Activated CD8-positive, alpha-beta memory T cell treated with anti-CD3 and anti-CD28 coated beads, Interleukin-2, amount 50 U/mL, for 48 hours (primary cell): ENCODE measurements at places on chromosomes 1 and 21.

DNA sequence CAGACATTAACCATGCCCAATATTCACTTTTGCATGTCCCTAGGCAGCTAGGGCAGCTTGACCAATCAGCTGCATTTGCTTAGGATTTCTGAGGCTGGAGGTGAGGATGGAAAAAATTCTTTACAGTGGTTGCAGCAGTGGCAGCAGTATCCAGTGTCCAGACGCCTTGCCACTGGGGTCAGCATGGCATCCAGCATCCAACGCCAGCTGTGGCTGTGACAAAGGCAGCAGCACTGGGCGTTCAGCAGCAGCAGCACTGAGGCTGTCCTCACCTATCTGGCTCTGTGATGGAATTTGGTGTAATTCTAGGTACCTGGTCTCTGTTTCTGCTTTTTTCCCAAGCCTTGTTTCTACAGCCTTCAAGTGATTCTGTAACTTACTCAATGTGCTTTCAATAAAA is 15.5 kb downstream of the RHBDL2 start:
- DNase-seq = no peak

- DNase-seq = no peak
Measured at GRCh38 chr1:78652019-78652560, 2.5 kb downstream of the IFI44 start.

GRCh38 chr1:67960766-67961165 is 89.7 kb downstream of the DIRAS3 start:
- no peak for DNase-seq

DNA sequence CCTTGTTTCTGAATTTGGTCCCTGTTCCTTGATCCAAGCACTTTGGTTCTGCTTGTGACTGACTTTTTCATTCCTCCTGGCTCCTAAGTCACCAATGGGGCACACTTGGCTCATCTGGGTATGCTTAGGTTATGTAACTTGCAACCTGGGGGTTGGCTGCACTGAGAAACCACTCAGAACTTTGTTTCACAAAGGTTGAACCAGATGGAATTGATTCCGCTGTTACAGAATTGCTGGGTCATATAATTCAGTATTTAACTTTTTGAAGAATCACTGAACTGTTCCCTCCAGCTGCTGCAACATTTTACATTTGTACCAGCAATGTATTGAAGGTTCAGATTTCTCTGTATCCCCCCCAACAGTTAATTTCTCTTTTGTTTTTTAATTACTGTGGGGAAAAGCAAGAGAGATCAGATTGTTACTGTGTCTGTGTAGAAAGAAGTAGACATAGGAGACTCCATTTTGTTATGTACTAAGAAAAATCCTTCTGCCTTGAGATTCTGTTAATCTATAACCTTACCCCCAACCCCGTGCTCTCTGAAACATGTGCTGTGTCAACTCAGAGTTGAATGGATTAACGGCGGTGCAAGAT is 9.6 kb upstream of the NVL start:
- DNase-seq = no peak

DNA sequence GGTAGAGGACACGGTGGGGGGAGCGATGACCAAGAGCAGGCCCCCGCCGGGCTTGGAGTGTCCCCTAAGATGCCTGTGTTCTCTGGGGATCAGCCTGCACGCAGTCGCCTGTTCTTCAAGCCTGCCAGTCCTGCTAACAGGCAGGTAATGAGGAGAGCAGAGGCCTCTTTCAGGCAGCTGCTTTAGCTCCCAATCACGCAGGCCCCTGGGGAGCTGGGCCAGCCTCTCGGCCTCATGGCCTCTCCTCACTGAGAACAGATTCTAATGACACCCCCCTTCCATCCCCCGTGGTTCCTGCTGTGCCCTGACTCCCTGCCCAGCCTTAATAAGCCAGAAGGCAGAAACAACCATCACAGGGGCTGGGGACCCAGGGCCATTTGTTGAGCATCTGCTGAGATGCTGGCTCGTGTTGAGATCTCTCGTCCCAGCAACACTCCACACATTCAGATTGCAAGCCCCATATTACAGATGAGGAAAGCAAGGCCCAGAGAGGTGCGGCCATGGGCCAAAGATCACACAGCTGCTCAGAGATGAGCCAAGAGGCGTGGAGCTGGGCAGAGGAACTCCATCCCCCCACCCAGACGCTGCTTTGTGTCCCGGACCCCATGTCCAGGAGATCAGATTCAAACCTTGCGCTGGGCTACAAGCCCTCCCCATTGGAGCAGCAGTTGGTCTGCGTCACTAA is 71.6 kb upstream of the CASZ1 start:
- DNase-seq = no peak

DNA sequence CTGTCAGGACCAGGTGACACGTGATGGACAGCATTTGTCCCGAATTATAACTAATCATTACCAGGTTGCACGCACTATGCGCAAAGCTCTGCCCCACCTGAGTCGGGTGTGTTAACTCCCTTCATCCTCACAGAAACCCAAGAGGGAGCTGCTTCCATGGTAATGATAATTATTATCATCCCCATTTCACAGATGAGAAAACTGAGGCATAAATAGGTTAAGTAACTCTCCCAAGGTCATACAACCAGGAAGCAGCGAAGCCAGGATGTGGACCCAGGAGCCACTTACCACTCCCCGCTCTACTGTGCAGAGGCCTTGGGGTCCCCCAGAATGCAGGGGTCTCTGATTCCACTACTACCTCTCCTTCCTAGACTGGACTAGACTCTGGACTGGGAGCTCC is 76.7 kb upstream of the TARDBP start:
- no peak for DNase-seq

DNA sequence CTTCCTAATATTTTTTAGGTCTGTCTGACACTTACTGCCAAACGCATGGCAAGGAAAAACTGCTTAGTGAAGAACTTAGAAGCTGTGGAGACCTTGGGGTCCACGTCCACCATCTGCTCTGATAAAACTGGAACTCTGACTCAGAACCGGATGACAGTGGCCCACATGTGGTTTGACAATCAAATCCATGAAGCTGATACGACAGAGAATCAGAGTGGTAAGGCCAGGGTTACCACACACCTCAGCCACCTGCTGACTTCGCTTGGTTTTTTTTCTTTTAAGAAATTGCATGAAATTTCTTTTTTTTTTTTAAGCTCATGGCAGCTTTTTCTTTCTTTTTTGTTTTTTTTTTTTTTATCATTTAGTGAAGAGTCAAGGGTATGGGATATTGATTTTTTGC is 17.2 kb downstream of the ATP1A1 start:
- DNase-seq = peak; percentile 65

DNA sequence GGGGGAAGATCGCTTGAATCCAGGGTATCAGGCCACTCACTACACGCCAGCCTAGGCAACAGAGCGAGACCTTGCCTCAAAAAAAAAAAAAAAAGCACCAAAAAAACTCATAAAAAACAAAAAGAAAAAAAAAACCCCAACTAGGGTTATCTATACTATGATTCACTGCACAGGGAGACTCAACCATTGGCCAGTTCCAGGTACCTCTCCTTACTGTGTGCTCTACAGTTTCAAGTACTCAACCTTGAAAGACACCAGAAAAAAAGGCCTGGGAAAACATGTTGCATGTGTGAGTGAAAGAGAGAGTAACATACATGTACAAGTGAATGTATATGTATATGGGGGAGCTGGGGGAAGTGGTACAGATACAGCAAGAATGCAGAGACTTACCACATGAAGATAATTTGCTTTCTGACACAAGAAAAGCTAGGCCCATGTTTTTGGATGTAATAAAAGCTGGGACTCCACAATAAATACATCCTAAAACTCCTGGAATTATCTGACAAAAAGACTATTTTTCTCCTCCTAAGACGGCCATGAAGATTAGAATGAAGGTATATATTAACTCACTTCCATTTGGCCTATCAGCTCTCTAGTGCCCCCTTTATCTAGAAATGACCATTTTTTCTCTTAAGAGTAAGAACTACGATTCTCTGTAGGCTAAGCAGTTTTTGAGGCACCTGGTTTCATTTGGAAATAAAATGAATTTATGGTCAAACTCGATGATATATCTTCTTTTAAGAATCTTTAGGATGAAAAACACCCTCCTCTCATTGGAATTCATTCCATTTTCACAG is 52.2 kb downstream of the SLC27A3 start:
- no peak for DNase-seq

DNA sequence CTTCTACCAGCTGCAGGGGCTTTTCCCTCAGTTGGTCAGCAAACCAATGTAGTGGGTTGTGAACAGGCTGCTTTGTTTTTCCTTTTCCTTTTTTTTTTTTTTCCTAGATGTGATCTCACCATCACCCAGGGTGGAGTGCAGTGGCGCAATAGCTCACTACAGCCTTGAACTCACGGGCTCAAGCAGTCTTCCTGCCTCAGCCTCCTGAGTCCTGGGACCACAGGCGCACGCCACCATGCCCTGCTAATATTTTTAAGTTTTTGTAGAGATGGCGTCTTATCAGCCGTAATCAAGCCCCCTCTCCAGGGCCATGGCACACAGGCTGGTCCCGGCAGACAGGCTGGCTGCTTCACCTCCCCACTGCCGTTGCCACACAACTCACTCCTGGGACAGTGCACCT is 3.4 kb upstream of the TRIM11 start:
- DNase-seq = no peak

DNA sequence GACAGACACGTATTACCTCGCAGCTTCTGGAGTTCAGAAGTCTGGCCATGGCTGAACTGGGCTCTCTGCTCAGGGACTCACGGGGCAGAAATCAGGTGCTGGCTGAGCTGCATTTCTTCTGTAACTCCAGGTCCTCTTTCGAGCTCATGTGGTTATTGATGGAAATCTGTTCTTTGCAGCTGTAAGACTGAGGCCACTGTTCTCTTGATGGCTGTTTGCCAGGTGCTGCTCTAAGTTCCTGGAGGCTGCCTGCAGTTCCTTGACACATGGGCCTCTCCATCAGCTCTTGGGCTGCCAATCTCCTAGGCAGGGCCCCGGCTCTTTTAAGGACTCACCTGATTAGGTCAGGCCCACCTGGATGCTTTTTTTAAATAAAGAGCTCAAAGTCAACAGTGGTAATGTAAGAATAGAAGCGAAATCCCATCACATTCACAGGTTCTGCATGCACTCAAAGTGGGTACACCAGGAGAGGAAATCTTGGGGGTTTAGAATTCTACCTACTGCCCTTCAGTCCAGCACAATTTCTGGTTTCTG is 139.1 kb downstream of the KAZN start:
- DNase-seq = no peak

DNA sequence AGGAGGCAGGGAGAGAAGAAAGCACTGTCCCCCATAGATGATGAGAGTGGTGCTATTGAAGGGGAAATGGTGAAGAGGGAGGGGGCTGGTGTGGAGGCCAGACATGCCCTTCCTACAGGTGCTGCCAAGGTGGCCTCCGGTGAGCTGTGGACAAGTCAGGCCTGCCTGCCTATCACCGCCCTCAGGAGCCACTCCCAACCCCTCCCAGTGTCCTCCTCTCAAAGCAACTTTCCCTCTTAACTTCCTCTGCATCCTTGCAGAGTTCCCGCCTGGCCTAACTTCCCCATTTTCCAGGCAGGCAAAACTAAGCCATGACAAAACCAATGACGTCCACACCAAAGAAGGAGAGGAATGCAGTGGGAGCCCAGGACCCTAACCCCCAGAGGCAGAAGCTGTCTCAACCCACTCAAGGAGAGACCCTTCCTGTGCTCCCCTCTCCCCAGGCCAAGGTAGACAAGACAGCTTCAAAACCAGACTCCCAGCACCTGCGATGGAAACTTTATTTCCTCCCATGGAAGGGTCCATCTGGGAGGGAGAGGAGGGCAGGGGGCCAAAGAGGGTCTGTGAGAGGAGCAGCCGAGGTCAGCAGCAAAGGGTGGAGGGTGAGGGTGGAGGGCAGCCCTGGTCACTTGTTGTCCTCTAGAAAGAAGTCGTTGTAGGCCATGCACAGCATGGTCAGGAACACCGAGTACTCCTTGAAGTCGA is 1.0 kb upstream of the S100A6 start:
- no peak for DNase-seq

GRCh38 chr1:246564839-246565750 is 966 bp downstream of the TFB2M start:
- no peak for DNase-seq

DNA sequence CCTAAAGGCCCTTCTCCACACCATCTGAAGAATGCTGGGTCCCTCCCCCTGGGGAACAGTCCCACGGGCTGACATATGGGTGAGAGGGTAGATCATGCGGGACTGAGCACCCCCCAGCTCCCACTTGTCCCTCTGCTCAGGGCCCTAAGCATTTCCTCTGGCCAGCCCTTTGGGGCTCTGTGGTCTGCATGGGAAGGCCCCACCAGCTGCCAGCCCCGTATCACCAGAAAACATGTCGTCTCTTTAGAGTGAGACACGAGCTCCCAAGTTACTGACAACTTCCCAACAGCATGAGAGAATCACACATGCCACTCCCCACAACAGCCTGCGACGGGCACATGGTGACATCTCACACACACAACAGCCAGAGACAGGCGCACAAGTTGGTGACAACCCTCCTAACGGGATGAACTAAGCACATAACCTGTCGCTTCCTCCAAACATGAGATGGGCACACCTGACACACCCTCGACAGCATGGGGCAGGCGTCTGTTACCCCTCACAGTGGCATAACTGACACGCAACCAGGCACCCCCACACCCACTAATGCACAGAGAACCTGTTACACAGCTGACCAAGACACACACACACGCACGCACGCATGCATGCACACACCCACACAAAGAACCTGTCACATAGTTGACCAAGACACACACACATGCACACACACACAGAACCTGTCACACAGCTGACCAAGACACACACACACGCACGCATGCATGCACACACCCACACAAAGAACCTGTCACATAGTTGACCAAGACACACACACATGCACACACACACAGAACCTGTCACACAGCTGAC is 41.2 kb downstream of the AHDC1 start:
- no peak for DNase-seq

- no peak for DNase-seq
Measured at GRCh38 chr1:24185076-24185475, 2.0 kb downstream of the IFNLR1 start.

GRCh38 chr1:181028196-181028595 is 5.5 kb upstream of the STX6 start:
- no peak for DNase-seq

- DNase-seq = no peak
Measured at GRCh38 chr1:109573785-109574184, 25.4 kb downstream of the GNAI3 start.

DNA sequence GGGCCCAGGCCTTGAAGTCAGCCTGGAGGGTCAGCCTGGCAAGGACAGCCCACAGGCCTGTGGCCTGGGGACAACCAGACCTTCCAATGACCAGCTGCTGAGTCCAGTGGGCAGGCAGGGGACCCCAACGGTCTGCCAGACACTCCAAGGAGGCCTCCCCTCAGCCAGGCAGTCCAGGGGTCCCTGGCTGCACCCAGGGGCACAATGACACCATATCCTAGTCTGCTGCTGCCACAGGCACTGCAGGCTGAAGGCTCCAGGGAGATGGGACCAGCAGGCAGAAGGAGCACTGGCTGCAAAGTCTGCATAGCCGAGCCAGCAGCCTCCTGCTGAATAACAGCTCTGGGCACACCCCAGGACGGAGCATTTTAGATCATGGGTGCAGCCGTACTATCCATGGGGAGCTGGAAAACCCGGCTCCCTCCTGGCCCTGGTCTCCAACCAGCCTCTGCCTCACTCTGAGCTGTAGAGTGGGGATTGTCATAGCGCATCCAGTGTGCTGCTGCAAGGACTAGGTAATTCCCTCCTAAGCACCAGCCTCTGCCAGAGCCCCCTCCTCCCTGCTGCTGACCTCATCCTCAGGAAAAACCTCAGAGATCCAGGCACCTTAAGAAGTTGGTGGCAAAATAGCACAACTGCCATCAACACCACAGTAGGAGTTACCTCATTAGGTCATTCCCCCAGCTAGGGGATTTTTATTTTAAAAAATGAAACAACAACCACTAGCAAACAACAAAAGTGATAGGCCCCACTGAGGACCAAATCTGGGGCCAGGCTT is 4.8 kb upstream of the LAPTM5 start:
- no peak for DNase-seq
